ENCODE measurements at places on chromosomes 16 and 17.
A peak's percentile ranks its signal among the peaks of the same experiment; 100 is the strongest.

DNA sequence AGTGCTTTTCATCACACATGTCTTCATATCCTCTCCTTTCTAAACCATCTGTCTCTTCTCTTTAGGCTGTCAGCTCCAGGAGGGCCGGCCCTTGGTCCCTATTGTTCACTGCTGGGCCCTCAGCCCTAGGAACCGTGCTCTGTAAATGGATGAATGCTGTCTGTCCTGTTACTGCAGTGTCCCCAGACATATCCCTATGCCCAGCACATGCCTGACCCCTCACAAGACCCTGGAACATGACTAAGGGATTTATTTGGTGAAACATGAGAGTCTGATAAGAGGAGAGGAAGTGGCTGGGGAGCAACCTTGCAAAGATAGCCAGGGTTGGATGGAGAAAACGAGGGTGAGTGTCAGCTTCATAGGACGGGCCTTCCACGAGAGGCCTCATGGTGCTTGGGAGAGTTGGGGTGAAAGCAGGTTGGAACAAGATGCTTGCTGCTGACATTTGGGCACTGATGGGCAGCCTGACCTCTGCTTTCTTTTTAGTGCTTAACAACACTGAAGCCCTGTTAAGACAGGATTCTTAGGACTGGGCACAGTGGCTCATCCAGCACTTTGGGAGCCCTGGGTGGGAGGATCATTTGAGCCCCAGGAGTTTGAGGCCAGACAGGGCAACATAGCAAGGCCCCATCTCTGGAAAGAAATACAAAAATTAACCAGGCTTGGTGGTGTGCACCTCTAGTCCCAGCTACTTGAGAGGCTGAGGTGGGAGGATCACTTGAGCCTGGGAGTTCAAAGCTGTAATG is 39.0 kb downstream of the ABCC1 start:
- no peak for DNase-seq

DNA sequence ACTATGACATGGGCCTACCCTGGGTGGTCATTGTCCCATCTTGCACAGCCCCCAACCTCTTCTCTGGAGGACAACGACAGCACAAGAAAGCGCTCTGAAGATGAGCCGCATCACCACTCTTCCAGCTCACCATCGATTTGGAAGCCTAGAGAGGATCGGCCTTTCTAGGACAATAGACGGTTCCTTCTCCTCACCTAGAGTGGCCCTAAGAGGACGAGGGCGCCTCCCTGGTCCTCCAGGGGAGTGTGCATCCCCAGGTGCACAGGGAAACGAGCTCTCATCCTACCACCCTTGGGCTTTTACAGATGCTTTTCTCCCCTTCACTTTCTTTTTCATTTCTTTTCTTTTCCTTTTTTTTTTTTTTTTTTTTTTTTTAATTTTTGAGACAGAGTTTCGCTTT is 20.3 kb upstream of the SLC52A1 start:
- DNase-seq = no peak

GRCh38 chr17:81121841-81122733 is 43.2 kb upstream of the PVALEF start:
- no peak for DNase-seq

DNA sequence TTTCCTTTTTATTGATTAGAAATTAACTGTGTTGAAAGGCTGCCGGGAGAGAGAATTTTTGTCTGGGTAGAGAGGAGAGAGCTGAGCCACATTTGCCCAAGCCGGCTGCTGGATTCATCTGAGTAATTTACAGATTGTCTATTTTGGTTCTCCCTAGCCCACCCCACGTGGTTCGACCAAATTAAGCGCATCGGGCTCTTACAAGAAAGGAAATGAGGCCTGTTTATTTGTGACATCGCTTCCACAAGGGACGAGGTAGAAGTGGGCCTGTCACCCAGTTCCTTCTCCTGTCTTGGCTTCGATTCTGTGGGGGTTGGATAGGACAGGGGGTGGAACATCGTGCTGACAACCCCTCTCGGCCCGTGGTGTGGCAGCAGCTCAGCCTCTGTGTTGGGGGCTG is 42.9 kb downstream of the SYT17 start:
- no peak for DNase-seq

GRCh38 chr16:30896261-30896888 is at the start of gene CTF1:
Gene CTF1, plus strand, starts transcription at chr16:30896614. Its CDS starts 30 bp downstream, at chr16:30896644.
- DNase-seq = no peak

DNA sequence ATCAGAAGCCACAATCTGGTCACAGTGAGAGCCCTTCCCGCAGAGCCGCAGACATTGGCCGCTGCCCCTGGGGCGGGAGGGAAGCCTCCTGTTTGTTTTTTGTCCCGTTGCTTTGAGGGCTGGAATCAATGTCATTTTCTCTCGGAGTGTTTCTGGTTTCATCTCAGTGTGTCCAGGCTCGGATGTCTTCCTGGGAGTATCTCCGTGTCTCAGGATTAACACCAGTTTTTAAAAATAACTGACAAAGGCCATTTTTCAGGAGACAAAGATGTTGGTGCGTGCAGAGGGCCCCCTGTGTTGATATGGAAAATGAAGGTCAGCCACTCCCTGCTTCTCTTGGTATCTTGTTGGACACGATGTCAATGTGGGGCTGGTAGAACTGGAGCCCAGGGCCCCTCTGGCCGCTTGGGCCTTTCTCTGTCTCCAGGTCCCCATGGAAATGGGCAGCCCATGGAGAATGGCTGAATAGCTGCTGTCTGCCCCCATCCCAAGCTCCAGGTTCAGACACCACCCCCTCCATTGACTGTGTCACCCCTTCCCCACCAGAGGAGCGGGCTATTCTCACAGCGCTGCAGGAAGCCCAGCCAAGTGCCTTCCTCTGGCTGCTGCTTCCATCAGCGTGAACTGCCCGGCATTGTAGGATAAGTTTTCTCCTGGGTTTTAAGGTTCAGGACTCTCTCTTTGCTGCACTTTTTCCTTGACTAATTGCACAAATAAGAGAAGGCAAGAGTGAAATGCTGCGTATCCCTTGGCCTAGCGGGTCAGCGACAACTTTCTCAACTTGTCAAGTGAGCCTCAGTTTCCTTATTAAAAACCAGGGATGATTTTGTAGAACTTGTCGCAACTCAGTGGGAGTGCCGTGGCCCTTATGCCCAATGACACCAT is 72.2 kb upstream of the METTL9 start:
- no peak for DNase-seq

DNA sequence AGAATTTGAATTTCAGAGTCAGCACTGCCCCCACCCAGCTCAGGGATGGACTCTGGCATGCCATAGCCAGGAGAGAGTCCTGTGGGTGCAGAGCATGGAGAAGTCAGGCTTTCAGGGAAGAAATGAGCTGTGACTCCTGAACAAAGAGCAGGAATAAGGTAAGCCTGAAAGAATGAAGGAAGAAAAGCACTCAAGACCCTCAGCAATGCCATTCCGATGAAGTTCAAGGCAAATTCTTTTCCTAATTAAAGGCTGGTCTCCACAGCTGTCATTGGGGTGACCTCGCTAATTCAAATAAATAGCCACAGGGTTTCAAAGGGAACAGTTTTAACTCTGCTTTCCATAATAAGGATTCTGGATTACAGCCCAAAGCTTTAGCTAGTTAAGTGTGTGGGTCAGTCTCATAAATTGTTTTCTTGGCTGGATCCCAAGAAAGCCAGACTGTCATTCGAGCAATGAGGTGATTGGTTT is 31.7 kb downstream of the TOM1L2 start:
- no peak for DNase-seq

GRCh38 chr17:1108478-1108764 is 71.4 kb downstream of the ABR start:
- no peak for DNase-seq

GRCh38 chr16:31477220-31478216 is 5.4 kb upstream of the SLC5A2 start:
- no peak for DNase-seq

- no peak for DNase-seq
Observed at GRCh38 chr17:65277576-65277975, 140.4 kb downstream of the RGS9 start.

DNA sequence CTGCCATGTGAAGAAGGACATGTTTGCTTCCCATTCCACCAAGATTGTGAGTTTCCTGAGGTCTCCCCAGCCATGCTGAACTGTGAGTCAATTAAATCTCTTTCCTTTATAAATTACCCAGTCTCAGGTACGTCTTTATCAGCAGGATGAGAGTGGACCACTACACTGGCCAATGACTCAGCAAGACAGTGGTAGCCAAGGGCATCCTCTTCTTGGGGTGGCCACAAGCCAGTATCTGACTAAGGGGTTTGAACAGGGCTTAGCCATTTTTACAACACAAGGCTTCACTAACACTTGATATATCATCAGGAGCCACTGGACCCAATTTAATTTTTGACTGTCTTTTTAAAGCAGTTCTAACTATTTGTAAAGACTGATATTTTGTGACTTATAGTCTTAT is 21.1 kb upstream of the KRT24 start:
- DNase-seq = no peak

DNA sequence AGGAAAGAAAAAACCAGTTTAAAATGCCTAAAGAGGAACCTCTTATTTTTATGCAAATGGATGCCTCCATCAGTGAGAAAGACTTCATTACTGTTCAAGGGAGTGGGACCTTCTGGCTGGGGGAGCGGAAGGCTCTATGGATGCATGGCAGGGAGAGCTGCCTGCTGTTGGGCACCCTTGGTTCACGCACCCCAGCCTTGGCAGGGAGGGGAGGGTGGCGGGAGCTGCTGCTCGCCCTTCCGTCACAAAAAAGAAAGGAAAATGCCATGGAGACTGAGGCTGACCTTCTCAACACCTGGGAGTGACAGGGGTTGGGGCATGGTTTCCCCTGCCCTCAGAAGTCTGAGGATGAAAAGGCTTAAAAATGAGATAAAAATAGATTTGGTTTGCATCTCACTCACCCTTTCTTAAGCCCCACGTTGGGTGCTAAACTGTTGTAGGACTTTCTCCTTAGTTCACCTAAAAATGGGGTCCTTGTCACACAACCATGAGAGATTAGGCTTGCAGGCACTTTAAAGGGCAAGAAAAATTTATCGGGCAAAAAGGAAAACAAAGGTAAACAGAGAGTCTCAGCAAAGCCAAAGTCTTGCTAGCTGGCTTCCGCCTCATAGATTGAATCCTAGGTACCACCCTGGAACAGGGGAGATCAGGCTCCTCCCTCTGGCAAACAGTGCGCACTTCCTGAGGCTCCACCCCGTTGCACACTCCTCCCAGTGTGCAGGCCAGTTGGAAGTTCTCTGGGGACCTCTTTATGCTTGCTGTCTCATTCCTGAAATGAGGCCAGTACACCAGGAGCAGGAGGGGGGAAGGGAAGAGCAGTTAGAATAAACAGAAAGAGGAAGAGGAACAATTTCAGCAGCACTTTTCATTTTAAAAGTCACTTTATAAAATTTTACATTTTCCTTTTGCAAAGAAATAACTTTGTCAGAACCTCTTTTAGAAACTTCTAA is 31.6 kb downstream of the PHKB start:
- no peak for DNase-seq

- DNase-seq = no peak
Observed at GRCh38 chr17:45171338-45172231, 9.9 kb downstream of the HEXIM2 start.

DNA sequence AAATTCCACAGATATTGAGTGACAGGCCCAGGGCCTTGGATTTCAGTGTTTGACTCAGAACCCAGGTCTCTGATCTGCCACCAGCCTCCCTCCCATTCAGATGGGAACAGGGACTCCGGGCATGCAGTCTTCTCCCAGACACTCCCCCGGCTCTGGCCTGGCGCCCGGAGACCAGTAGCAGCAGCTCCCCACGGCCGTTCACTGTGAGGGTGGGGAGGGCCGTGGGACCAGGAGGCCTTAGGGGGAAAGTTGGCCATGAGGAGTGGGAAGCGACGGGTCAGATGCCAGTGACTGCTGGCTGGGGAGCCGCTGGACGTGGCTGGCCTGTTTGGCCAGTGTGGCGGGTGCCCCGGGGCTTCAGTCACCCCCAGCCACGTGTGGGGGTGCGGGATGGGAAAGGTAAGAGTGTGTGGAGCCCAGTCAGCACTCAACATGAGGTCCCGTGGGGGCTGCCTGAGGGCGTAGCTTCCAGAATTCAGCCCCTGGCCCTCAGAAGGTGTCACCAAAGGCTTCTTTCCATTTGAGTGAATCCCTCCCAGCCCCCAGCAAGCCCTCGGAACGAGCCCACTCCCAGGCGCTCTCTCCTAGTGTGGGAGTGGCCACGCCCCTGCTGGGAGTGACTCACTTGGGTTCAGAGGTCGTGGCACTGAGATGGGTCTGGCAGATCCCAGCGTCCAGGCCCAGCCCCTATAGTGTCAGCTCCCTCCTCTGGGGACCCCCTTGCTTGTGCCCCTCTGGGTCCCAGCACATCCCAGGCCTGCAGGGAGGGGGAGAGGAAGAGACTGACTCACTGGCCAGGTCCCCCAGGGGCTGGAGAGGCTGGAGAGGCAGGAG is 309.4 kb downstream of the SEC14L1 start:
- peak; percentile 50 for DNase-seq

- DNase-seq = no peak
Observed at GRCh38 chr16:55014022-55014421, 83.4 kb downstream of the IRX5 start.

DNA sequence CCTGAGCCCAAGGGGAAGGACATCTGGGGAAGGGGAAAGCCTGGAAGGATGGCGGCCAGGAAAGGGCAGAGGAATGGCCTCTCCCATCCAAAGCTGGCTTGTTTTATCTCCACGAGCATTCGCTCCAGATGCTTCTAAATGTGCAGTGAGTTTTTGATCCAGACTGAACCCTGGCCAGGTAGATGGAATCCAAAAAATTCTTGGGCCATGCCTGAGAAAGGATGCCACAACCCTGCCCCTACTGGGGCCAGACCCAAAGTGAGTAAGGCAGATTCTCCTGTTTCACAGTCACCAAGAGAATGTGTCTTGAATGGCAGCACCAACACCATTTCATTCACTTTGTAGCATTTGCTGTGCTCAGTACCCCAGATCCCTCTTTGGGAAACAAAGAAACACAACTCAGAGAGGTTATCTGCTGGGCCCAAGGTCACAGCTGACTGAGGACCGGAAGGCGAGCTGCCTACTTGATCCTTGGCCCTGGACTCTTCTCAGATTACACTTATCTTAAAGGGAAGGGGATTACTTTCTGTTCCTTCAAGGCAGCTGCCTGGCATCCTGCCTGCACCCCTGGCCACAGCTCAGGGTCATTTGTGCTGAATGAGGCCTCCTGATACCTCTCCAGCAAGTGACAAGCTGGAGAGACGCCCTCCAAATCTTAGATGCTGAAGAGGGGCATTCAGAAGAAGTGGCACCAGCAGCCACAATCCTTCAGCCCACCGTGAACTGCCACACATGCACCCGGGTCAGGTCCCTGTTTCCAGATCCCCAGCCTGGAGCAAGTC is 3.6 kb downstream of the LRRC75A start:
- no peak for DNase-seq

- no peak for DNase-seq
Observed at GRCh38 chr17:47197821-47198220, 8.7 kb upstream of the CDC27 start.

DNA sequence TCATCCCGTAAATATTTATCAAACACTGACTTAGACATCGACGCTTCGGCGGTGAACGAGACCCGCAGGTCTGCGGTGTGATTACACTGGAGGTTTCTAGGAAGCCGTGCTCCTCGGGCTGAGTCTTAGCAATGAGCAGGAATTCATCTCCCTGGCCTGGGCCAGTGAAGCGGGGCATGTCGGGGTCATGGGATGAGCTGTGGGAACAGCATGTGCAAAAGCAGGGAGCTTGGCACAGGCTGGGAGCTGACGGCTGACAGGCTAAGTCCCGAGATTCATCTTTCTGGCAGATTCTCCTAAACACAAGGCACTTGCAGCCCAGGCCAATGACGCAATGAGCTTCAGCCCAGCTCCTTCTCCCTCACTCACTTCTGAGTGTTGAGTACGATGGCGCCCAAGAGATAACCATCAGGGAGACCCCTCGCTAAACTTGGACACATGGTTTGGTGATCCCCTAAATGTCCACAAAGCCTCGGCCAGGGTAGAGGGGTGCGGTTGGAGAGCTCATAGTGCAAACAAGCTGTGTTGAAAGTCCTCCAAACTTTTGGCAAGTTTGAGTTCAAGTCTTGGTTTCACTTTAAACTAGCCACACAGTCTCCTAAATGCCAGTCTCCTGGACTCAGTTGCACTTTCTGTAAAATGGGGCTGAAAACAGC is 12.8 kb downstream of the CRISPLD2 start:
- DNase-seq = no peak
